ENCODE measurements at places on chromosomes 5 and 9.
A peak's percentile ranks its signal among the peaks of the same experiment; 100 is the strongest.

GRCh38 chr9:95666096-95666784 is 149.5 kb upstream of the PTCH1 start:
- DNase-seq: no peak

DNA sequence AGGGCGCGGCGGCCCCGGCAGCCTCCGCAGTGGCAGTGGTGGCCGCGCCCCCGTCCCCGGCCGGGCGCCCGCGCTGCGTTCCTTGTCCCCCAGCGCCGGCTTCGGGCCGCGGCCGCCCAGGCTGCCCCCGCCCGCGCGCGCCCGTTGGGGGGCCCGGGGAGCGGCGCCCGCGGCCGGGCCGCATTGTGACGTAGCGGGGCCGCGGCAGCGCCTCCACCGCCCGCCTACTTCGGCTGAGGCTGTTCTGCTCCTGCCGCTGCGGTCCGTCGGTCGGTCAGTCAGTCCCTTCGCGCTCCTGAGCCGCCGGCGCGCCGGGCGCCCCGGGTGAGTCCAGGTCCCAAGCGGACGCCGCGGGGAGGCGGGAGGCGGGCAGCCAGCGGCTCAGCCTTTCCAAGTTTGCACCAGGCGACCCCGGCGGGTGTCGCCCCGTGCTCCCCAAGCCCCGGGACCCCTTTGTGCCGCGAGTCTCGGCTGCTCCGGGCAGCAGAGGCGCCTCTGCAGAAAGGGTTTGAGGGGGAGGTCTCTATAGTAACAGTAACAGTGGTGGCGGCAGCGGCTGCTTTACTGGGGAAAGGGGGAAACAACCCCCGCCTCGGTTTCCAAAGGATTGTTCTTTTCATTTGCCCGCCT is at the start of gene SNCAIP:
SNCAIP (plus strand) TSS at position 277 of the 630 bp plus-strand sequence. CDS start 78,898 bp downstream, outside the sequence.
- DNase-seq: peak; percentile 57

- no peak for DNase-seq
Observed at GRCh38 chr9:92424340-92424739, at the start of gene OMD. Gene OMD, minus strand, starts transcription at chr9:92424471. Its CDS starts 6,913 bp downstream, at chr9:92417558.

DNA sequence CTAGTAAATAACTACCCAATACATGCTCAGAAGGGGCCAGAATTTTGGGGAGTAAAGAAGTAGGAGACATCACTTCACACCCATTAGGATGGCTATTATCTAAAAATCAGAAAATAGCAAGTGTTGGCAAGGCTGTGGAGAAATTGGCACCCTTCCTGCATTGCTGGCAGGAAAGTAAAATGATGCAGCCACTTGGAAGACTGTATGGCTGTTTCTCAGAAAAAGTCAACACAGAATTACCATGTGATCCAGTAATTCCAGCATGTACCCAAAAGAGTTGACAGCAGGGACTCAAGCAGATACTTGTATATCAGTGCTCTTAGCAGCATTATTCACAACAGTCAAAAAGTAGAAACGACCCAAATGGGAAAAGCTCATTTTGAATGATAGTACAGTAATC is 107.6 kb downstream of the APBA1 start:
- no peak for DNase-seq

GRCh38 chr9:5264219-5264595 is 33.0 kb downstream of the INSL4 start:
- no peak for DNase-seq

DNA sequence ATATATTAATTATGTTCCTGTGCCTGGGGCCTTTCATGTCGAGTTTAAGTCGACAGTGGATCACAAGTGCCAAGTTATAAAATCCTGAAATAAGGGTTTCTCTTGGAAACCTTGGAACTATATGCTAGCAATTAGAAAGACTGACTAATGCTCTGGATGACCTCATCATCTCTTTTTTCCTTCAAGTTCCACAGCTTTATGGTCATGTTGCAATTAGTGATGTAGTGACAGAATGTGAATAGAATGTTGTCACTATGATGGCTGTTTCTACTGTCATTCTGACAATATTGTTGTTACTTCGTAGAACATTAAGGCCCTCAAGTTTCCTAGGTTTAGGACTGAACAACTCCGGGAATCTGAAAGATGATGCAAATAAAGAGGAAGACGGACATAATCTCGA is 368.0 kb upstream of the SEMA6A start:
- DNase-seq: no peak

GRCh38 chr5:38607930-38608564 is 51.6 kb upstream of the LIFR start:
- DNase-seq: no peak

DNA sequence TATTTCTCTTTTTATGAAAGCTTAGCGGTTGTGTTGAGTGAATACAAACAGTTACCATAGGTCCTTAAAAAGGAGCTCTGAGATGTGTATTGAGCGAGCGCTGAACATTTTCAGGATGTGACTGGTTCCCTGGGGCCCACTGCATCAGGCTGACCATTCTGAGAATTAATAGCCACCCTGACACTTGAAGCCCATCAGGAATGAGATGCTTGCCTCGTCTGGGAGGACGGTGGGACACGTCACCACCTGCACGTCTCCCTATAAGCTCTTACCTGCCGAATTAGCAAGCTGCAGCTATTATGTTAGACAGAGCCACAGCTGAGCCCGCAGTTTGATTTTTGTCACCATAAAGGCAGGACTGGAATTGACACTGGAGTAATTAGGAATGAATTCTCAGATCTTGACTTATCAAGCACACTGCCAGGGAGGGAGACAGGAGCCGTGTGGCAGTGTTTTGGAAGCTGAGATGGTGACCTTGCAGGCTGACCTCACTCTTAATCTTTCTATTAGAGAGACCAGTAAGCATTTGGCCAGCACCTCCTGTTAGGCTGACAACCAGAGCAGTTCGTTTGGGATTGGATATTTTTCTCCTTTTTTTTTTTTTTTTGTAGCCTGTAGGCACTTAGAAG is 373.1 kb upstream of the WWC1 start:
- no peak for DNase-seq
